GM12892 (cell line): ENCODE measurements at places on chromosomes 4 and X.

DNA sequence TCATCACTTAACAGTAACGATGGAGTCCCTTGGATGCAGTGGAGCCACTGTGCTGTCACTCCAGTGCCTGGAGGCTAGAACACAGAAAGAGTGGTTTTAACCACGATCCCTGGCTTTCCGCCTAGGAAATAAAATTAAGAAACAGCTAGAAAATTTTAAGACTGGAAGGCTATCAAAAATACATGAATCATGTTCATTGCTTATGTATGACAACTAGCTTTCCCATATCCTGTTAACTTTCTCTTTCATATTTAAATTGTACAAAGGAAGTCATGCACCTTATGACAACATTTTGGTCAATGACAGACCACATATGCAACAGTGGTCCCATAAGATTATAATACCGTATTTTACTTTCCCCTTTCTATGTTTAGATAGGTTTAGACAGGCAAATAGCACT is 115.1 kb downstream of the GALNTL6 start:
- DNase-seq = no peak

GRCh38 chr4:168844353-168845049 is 165.6 kb downstream of the CBR4 start:
- DNase-seq = no peak

DNA sequence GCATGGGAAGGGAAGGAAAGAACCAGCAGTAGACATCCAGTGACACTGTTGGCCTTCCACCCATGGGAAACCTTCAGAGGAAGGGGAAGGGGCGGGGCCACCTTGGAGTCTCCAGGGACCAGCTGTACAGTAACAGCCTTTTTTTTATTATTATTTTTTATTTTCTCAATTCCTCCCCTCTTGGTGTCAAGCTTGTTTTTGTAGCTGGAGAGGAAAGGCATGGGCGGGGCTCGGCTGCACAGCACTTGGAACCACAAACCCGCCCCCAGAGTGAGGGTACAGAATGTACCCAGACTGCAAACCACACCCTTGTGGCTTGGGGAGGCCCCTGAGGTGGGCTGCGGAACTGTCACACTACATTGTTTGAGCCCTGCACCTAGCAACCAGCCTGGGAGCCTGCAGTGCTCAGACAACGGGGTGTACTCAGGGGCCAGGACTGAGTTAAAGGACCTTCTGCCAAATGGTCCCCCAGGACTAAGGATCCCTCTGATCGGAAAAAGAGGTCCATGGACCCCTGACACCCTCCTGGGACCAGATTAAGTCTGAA is 45.7 kb downstream of the PRPS1 start:
- DNase-seq = peak; percentile 48

DNA sequence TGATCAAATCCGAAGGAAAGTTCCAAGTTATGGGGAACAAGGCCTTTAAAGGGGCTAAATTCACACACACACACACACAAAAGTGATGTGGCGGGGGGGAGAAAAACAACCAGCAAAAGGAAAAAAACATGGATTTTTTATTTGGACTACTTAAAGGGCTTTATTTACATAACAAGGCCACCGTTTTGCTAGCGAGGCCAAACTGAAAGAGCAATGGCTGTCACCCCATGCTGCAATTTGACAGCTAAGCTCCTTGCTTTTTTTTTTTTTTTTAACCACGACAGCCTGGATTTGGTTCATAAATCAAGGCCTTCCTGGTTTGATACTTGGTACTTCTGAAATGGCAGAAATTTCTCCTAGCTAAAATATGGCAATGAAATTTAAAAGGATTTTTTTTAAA is 99.6 kb upstream of the PTCHD1 start:
- DNase-seq = no peak

- no peak for DNase-seq
These were observed 243.1 kb upstream of the TENM3 start for GRCh38 chr4:182000077-182000476.

DNA sequence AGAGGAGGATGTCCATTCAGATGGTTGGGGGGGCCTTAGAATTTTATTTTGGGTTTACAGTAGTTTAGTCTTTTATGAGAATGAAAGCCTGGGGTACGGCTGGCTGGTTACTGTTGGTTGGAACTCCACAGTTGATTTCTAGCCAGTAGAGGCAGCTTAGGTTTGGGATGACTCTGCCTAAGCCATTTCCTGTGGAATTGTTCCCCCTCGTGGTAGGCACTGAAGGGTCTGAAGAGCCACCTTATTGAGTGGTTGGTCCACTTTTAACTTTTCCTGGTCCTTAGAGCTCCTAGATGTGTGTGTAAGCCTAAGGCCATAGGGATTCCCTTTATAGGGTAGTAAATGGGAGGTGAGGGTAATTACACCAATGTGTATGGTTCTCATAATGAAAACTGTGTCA is 19.7 kb downstream of the SPIN3 start:
- no peak for DNase-seq

GRCh38 chr4:25775166-25775565 is 87.6 kb downstream of the SEL1L3 start:
- no peak for DNase-seq

- DNase-seq = no peak
These were observed 45.3 kb downstream of the FAT4 start for GRCh38 chr4:125359960-125360634.

- no peak for DNase-seq
These were observed 218.7 kb upstream of the PPARGC1A start for GRCh38 chr4:24108567-24108966.

GRCh38 chr4:4948370-4948769 is 70.9 kb downstream of the CYTL1 start:
- no peak for DNase-seq

GRCh38 chrX:80812176-80812575 is 2.5 kb upstream of the BRWD3 start:
- no peak for DNase-seq

- DNase-seq = no peak
These were observed 64.5 kb upstream of the CLDN34 start for GRCh38 chrX:9902656-9903055.

DNA sequence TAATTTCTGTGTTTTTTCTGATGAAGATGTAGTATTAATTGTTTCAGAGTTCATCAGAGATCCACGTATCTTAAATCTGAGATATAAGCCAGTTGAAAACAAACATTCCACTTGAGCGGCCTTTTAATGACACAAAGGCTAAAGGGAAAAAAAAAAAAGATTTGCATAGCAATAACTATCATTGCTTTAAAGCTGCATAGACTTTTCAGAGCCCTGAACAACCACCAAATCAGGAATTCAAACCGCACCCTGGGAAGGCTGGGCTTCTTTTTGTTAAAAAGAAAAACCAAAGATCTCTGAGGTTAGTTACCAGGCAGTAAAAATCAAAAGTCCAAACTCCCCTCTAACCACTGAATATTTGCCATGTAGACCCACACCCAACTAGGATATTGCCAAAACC is 206.0 kb downstream of the HHIP start:
- DNase-seq = no peak

GRCh38 chrX:130028196-130028595 is 45.8 kb downstream of the BCORL1 start:
- no peak for DNase-seq

DNA sequence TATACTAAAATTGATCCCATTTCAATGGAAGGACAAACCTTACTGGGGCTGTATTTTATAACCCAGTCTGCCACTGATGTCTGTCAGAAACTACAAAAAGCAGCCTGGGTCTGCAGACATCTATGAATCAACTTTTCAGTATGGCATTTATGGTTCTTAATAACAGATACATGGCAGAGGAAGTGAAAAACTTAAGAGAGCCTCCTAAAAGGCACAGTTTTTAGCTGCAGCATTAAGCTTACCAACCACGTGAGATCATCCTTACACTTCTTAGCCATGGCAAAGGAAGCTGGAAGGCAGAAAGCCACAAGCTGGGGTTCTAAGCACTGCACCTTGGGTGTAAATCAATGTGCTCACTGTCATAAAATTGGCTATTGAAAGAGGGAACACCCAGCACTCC is 16.6 kb upstream of the UGT2B17 start:
- DNase-seq = no peak

- DNase-seq = no peak
These were observed 758 bp downstream of the SCFD2 start for GRCh38 chr4:53365121-53365485.

DNA sequence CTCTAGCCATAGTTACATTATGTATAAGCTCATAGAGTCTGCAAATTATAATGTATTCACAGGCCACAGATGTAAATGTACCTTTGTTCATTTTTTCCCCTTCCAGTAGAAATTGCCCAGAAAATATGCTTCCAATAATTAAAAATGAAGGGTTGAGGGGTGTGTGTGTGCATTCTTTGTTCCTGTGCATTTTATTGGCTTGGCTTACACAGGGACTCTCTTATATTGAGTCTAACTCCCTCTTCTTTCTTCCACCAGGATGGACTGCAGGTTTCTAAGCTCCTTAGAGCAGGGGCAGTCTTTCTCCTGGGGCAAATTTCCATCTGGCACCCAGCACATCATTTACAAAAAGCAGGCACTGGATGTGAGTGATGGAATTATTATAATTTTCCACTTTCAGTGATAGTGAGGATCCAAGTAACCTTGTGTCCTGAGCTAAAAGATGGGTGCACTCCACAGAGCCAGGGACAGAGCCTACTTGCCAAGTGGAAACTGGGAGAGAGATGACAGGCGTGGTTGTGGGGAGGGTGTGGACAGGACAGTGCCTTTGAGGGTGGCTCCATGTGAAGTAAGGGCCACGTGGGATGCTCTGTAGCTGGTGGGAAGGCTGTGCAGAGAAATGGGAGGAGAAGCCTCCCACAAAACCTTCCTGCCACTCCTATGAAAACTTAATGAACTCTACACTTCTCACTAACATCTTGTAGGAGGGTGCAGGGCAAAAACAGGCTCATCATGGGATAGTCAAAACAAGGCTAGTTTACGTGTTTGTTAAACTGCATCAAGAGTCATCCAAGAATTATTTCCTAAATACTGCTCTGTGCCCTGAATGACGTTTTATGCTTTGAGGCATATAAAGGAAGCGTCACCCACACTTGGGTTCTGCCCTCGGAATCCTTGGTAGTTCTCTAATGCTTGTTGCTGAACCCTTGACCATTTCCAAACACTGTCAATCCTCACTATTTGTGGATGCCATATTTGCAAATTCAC is 16.0 kb downstream of the IGFBP7 start:
- no peak for DNase-seq
